Right forelimb (tissue), 1 donor: ENCODE measurements at places on chromosomes 4 and X.

GRCh38 chr4:147361726-147362125 is 119.2 kb upstream of the EDNRA start:
- DNase-seq, result no peak

DNA sequence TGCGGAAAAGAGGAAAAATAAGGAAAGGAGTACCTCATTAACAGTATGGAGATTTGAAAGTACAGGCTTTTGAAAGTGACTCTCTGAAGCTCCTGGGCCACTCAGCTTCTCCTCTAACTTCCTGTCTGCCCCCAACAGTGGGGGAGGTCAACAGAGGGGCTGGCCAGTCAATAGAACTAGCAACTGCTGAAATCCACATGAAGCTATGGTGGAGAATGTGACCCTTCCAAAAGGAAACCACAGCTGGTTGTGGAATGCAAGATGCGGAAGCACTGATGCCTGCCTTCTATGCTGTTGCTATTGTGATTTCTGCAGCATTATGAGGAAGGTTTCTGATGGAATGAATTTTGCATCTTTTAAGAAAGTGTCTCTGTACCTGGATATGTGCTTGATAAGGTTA is 2.4 kb downstream of the CORIN start:
- DNase-seq, result no peak

GRCh38 chr4:135201081-135201480 is 999.5 kb upstream of the PABPC4L start:
- no peak for DNase-seq

GRCh38 chr4:29277381-29277780 is 1442.8 kb upstream of the PCDH7 start:
- no peak for DNase-seq

DNA sequence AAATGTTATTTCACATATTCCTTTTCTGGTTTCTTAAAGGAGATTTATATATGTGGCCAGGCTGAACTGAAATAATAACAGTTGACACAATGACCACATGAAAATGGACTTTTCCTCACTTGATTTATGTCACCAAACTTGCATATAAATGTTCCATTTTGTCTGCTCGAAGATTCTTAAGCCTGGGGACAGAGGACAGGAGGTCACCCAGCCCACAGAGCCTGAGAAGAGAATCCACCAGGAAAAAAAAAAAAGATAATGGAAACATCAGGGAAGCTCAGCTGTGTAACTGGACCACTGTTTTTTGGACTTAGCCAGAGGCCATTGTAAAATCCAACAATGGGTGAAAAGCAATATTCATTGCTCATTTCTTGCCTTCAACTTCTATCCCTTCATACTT is 359.0 kb upstream of the FGF16 start:
- DNase-seq, result no peak

- no peak for DNase-seq
Measured at GRCh38 chr4:175443547-175443946, 368.5 kb downstream of the GPM6A start.

- no peak for DNase-seq
Measured at GRCh38 chrX:103831342-103831802, 685 bp downstream of the RAB9B start.

- DNase-seq, result no peak
Measured at GRCh38 chr4:99857307-99857706, 36.9 kb downstream of the LAMTOR3 start.

DNA sequence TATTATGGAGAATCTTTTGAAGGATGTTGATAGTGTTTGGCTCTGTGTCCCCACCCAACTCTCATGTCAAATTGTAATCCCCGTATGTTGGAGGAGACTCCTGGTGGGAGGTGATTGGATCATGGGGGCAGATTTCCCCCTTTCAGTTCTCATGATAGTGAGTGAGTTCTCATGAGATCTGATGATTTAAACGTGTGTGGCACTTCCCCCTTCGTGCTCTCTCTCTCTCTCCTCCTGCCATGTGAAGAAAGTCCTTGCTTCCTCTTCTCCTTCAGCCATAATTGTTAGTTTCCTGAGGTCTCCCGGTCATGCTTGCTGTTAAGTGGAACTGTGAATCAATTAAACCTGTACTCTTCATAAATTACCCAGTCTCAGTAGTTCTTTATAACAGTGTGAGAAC is 166.1 kb upstream of the NUDT6 start:
- no peak for DNase-seq

- DNase-seq, result no peak
Measured at GRCh38 chr4:33107814-33108213, 2387.6 kb downstream of the PCDH7 start.

- DNase-seq, result no peak
Measured at GRCh38 chr4:74464291-74464690, 19.4 kb downstream of the AREG start.

DNA sequence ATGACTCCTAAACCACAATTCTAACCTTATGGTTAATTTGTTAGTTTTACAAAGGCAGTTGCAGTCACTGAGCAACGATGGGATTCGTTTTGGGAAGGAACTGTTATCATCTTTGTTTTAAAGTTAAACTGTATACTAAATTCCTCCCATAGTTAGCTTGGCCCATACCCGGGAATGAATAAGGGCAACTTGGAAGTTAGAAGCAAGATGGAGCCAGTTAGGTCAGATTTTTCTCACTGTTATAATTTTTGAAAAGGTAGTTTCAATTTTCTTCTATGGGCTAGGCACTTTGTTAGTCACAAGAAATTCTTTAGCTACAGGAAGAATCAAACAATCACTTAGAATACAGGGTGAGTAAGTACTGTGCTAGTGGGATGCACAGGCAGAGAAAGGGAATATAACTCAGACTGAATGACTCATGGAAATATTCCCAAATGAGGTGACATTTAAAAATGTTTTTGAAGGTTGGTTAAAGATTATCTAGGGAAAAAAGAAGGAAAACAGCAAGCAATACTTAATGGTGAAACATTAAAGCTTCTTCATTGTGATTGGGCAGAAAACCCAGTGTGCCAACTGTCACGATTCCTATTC is 153.6 kb downstream of the MAGEB17 start:
- DNase-seq, result no peak

DNA sequence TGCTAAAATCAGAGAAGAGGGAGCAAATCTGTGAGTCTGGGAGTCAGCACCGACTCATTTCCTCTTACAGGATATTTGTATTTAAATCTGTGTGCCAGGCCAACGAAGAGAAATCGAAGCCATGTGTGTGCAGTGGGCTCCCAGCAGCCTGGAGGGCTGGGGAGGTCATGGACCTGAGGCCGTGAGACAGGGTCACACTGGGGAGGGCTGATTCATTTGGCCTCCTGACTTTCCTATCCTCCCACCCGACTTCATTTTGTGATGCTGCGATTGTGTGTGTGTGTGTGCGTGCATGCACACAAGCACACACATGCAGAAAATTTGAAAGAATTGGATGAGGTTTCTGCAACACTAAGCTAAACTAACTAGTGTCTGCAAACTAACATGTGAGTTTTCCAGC is 48.7 kb upstream of the STX18 start:
- peak; percentile 56 for DNase-seq

DNA sequence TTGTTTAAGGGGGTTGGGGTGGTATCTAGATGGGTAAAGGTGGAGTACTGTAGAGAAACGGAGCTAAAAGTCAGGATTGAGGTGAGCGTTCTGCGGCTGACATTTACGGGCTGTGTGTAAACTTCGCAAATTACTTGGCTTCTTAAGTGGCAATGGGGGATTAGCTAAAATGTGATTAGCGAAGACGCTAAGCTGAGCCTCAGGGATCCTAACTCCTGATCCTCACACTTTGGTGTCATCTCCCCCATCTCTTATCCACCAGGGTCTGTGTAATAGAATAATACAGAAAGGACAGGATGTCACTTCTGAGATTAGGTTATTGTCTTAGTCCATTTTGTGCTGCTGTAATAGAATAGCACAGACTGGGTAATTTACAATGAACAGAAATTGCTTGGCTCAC is 10.6 kb upstream of the FAT1 start:
- DNase-seq, result no peak

GRCh38 chr4:122622400-122622799 is 1.5 kb upstream of the IL21 start:
- no peak for DNase-seq

- DNase-seq, result no peak
Measured at GRCh38 chr4:60326735-60327134, 873.4 kb upstream of the ADGRL3 start.

DNA sequence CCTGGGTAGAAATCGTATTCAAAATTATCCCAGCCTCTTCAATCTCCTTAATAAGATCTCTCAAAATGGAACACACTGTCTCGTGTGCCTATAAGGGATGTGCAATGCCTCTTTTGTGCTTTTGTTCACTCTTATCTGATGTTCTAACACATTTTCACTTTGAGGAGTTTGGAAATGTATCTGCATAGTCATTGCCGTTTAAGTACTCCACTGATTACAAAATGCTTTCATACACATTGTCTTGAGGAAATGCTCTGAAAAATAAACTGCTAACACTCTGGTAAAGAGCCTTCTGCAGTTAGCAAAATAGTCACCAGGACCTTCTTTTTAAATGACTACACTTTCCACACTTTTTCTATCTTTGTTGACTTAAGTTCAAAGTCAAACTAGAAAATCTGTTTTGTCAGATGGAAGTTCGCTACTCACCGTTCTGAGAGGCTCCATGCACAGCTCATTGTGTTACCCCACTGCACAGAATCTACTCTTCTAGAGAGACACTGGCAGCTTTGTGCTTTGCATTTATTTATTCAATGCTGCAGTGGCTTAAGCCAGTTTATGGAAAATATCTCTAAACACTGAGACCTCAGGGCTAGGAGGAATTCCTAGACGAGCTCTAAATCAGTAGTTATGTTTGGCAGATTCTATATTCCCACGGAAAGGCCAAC is 159.0 kb downstream of the CHIC2 start:
- DNase-seq, result no peak

DNA sequence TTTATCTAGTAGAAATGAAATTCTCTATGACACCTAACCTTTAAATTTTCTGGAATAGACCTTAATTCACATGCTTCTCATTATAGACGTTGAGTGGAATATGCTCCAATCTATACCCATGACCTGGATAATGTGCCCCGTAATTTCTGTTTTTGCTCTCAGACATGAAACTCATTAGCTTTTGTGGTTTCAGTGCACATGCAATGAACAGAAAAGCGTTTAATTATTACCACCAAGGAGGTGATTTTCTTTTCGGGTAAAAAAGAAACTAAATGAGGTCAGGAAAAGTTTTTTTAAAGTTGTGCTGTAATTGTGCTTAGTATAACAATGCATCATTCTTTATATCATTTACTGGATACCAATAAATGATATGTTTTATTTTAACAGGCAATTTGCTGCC is 1703.9 kb upstream of the TENM3 start:
- DNase-seq, result no peak

DNA sequence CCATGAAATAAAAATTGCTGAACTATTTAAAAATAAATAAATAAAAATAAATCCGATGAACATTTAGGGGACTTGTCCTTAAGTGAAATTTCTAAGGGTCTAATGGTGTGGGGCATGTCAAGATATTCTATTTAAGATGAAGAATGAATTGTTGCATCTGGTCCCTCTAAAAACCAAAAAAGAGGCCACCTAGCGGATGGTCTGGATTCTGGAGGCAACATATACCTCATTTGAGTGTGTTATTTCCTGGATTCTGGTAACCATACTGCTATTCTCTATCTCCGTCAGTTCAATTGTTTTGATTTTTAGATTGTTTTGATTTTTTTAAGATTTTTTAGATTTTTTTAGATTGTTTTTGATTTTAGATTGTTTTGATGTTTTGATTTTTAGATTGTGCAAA is 28.3 kb downstream of the AGTR2 start:
- no peak for DNase-seq

GRCh38 chr4:83083925-83084475 is 30.5 kb downstream of the PLAC8 start:
- DNase-seq, result no peak

GRCh38 chr4:60737858-60738257 is 462.3 kb upstream of the ADGRL3 start:
- DNase-seq, result no peak

GRCh38 chr4:24273136-24273535 is 311.2 kb downstream of the DHX15 start:
- no peak for DNase-seq

GRCh38 chr4:112277220-112277619 is 8.5 kb downstream of the TIFA start:
- DNase-seq, result no peak

DNA sequence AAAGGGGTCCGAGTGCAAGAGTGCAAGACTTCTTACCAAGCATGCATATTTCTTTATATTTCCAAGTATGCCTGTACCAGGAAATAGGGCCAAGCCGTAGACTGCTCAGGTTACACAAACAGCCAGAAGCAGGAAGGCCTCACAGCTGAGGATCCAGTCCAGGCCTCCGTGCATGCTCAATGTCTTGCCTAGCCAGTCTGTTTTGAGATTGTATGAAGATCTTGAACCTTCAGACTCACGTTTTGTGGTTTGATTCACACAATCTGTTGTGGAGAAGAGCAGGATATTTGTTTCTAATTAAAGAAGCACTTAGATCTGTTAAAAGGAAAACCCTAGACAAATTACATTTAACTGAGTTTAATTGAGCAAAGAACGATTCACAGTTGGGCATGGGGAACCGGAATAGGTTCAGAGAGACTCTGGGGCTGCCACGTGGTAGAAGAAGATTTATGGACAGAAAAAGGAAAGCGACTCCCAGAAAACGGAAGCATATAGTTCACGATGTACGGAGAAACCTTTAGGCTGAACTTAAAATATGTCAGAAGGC is 1.2 kb downstream of the MGST2 start:
- peak; percentile 64 for DNase-seq

DNA sequence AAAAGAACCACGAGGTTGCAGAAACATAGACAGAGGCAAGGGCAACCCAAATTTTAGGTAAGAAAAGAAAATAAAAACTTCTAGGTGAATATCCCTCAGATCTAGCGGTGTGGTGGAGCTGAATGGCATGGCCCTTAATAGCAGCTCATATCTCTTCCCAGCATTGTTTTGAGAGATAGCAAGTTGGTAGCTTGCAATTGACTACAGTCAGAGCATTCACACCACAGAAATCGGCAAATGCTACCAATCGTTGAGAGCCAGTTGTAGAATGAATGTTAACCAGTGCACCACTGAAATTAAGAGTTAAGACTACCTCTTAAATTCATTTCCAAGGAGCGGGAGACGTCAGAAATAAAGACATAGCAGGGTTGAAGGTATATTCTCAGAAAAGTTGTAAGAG is 184.0 kb upstream of the KIT start:
- DNase-seq, result no peak

- DNase-seq, result no peak
Measured at GRCh38 chr4:119736559-119736958, 108.0 kb upstream of the PDE5A start.

GRCh38 chr4:84022564-84022963 is 476.5 kb downstream of the NKX6-1 start:
- DNase-seq, result no peak

DNA sequence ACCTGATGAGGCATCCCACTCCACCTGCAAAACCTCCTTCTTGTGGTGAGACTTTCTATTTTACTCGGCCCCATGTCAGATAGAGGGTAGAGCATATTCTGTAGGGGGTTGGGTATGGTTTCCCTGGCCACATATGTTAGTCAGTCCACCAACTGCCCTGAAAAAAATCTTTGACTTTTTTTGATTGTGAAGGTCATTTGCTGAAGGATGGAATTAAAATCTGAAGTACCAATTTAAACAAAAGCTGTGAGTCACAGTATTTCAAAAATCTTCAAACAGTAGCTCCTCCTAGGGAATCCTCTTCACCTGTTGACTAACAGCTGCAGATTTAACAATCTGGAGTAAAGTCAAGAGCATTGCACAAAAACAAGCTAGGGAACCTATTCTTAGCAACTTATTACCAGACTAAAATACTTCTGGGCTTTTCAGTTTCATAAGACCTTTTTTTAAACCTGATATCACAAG is 8.0 kb upstream of the CCDC110 start:
- DNase-seq, result no peak

GRCh38 chr4:17510582-17510981 is 1.3 kb downstream of the QDPR start:
- DNase-seq, result no peak
